ENCODE measurements at places on chromosomes 11 and 22.
A peak's percentile ranks its signal among the peaks of the same experiment; 100 is the strongest.

- DNase-seq, result no peak
Measured at GRCh38 chr22:48952256-48953102, 875.2 kb downstream of the BRD1 start.

- DNase-seq, result no peak
Measured at GRCh38 chr11:133886029-133886428, 40.7 kb upstream of the SPATA19 start.

DNA sequence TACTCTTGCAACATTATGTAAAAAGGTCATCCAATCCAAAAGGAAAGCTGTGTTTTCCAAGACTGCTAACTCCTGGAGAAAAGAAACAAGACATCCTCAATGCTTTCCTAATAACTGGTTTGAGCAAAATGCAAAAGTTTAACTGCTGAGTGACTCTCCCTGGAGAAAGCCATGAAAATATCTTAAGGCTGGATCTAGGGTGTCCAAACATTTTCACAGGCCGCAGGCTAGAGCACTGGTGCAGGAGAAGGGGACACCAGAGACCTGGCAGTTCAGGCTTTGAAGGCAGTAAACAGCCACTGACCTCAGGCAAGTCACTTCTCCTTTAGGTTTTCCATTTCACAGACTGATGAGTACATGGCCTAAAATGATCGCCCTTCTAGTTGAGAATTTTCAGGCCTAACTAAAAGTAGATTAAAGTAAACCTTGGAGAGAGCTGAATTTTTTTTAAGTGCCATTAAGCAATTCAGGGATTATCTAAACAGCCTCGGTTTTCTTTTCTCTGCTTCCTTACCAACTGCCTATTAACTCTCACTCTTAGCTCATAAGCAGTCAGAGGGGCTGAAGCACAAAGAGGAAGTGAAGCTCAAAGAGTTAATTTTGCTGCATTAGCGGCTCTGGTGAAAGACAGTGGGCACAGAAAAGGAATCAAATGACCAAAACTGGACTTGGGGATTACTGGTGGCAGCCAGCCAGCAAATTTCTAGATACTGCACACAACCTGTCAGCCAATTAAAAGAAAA is 2.3 kb downstream of the CHKA start:
- DNase-seq, result peak; percentile 73

DNA sequence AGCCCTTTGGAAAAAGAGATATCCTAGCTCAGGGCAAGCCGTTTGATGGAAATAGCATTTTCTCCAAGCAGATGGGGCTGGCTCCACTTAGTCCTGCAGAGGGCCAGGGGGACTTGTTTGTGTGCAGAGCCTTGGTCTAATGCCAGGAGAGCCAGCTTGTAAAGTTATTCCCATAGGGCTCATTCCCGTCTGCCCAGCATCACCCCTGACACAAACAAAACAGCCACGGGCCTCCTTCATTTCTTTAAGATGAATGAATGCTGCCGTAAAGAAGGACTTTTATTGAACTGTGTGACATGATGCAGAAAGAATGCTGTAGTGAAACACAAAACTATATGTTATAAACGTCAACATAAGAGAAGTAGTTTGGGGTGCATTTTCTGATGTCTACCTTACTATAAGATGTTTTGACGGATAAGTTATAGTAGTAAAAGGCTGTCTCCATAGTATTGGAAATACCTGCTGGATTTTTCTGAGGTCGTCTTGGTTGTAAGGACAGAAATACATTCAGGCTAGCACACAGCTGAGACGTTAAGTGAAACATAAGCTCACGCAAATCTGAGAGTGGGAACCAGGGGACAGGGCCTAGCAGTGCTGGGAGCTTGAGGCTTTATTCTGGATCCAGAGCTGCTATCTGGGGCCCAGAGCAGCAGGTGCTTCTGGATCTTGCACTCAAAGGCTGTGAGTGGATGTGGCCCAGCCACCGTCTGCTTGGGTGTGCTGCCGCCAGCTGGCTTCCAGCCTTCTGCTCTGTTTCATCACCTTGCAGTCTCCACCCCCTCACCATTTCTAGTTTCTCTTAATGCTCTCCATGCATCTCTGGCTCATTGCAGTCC is 53.3 kb downstream of the NCAM1 start:
- DNase-seq, result no peak

DNA sequence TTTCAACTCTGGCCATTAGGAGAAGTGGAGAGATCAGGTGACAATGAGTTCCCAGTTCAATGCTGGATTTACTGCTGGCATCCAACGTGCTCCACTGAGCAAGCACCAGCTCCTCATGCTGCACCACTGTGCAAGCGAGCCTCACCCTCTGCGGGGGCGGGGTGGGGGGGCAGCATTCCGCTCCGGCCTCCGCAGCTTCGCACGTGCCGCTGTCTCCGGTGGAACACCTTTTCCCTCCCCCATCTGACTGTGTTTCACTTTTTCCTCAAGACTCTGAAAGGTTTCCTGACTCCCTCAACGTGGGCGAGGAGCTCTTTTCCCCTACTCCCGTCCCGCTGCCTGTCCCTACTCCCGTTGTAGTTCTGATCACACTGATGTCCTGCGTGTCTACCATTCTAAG is 835 bp upstream of the RHOD start:
- no peak for DNase-seq

- no peak for DNase-seq
Measured at GRCh38 chr11:44741976-44742375, 15.2 kb downstream of the TSPAN18 start.

DNA sequence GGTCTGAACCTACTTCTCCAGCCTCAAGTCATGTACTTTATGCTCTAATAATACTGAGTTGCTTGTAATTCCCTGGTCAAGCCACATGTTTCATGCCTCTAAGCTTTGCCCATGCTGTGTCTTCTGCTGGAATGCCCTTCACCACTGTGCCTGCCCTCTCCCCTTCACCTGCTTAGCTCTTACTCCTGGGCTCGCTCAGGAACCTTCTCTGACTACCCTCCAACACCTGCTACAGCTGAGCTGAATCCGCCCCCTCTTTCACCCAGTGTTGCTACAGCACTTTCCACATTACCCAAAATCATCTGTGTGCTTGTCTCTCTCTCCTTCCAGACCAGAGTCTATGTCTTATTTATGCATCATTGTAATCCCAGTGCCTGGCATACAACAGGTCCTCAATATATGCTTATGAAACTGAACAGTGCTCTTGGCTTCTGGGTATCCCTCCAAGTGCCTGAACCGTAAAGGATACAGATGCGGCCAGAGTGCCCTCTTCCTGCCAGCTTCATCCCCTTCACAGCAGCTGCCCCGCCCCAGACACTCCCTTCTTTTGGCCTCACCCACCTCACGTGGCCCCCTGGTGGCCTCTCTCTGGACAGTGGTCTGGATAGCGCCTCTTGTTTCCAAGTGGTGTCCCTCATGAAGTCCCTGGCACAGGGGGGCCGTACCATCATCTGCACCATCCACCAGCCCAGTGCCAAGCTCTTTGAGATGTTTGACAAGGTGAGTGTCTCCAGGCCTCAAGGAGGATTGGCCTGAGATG is 7.1 kb downstream of the ABCG4 start:
- no peak for DNase-seq

- DNase-seq, result no peak
Measured at GRCh38 chr11:38788561-38788960, 2190.5 kb upstream of the RAG2 start.

DNA sequence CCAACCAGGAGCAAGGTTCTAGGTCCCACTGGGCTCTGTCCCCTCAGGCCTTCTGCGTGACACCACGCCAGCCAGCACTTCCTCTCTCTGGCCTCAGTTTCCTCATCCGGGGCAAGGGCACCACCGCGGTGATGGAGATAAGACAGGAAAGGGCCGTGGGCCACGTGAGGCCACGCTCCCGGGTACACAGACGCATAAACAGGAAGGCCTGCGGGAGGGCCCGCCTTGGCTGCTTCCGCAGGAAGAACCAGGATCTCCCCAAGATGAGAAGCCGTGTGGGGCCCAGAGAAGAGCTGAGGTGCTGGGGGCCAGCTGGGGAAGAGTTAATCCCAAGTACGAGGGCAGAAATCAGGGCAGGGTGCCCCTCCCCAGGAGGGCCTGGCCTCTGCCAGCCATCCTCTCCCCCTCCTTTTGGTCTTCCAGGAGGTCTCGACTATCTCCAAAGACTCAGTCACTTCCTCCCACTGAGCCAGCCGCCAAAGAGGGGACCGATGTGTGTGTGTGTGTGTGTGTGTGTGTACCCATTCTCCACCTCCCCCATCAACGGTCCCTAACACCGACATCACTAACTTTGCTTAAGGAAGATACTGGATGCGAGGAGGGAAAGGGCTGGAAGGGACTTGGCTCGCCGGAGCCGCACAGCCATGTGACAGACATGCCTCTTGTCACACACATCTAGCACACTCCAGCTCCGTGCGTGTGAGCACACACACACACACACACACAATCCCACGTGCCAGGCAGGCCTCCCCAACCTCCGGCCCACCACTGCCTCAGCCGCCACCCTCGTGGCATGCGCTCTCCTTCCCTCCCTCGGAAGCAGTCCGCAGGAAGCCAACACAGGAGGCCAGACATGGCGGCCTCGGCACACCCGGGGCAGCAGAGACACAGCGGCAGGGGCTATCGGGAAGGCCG is 1.4 kb downstream of the MFNG start:
- peak; percentile 85 for DNase-seq

- no peak for DNase-seq
Measured at GRCh38 chr11:14587258-14587657, 56.3 kb upstream of the PDE3B start.

DNA sequence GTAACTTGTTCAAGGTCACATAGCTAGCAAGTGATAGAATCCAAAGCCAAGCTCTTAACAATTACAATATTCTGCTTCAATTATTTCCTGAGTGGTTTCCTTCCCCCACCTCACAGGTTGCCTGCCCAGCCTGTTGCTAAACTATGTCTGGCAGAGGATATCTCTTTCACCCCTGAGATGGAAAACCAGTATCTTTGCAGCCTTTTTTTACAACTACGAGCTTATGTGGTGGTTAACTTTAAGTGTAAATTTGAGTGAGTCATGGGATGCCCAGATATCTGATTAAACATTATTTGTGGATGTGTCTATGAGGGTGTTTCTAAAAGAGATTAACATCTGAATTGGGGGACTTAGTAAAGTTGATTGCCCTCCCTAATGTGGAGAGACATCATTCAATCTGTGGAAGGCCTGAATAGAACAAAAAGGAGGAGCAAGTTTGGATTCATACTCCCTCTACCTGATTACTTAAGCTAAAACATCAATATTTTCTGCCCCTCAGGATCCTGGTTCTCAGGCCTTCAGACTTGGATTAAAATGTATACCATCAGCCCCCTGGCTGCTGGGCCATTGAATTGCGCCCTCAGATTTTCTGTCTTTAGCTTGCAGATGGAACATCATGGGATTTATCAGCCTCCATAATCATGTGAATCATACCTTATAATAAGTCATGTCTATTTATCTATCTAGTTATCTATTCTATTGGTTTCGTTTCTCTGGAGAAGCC is 911.9 kb downstream of the METTL15 start:
- DNase-seq, result no peak

GRCh38 chr11:81975261-81975900 is 758.3 kb downstream of the FAM181B start:
- no peak for DNase-seq

DNA sequence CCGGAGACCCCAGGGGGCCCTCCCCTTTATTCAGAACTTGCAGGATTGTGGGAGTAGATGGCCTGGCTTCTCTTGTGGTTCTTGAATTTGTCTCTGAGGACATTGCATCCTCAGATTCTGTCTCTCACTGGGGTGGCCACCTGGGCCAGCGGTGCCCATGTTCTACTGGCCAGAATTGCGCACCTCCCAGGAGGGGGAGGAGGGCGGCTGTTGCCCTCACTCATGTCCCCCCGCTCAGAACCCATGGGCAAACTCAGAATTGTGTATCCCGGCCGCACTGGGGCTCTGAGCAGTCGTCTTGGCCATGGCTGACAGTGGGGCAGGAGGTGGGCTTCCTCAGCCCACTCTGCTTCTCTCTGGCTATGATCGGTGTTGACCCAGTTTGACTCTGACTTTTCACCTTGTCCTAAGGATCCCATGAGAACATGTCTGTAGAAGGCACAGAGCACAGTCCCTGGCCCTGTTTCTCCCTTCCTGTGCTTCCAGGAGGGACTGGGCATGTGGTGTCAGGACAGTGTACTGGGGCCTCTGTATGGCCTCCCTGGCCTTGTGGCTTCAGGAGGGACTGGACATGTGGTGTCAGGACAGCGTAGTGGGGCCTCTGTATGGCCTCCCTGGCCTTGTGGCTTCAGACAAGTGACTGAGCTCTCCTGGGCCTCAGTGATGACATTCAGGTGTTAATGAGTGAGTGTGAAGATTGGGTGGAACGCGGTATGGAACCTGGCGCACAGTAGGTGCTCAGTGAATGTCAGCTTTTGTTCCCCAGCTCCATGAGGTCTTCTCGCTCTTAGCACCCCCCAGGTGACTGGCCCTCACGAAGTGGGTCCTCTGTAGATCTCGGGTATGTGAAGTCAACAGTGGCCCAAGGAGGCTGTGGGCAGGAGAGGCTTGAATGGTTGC is 99.3 kb downstream of the TBC1D22A start:
- DNase-seq, result no peak

DNA sequence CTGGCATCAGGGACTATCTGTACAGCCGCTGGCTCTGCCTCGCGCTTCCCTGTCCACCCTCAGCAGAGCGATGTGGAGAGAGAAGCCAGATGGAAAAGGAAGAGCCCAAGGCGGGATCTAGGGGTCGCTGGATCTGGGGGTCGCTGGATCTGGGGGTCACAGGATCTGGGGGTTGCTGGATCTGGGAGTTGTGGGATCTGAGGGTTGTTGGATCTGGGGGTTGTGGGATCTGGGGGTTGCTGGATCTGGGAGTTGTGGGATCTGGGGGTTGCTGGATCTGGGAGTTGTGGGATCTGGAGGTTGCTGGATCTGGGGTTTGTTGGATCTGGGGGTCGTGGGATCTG is 2.0 kb upstream of the MS4A10 start:
- no peak for DNase-seq
